ENCODE measurements at places on chromosomes 7 and 10.

- DNase-seq, result peak; percentile 81
These were observed 34.5 kb downstream of the PPIF start for GRCh38 chr10:79381804-79382221.

DNA sequence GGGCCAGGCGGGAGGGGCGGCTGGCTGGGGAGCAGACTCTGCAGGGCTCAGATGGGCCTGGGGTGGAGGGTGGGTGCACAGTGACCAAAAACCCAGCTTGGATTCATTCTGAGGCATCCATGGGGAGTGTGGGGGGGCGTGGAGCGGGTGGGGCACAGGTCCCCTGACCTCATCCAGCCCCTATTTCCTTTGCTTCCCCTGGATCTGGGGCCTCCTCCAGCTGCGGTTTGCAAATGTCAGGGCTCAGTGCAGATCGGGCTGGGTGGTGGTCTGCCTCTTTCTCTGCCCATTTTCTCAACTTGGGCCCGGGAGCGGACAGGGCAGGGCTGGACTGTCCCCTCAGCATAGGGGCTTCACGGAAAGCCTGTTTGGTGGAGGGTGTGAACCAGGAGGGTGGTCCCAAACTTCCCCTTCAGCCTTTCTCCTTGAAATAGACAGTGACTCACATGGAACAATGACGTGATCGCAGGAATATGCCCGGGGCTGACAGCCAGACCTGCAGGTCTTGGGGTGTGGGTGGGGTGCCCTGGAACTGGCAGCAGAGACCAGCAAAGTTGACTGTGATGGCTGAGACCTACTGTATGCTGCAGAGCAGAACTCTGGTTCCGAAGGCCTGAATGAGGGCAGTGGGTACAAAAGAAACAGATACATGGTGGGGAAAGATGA, 72.9 kb upstream of the PODXL start:
- DNase-seq, result no peak

GRCh38 chr7:126783613-126784012, 469.1 kb downstream of the GRM8 start:
- no peak for DNase-seq

DNA sequence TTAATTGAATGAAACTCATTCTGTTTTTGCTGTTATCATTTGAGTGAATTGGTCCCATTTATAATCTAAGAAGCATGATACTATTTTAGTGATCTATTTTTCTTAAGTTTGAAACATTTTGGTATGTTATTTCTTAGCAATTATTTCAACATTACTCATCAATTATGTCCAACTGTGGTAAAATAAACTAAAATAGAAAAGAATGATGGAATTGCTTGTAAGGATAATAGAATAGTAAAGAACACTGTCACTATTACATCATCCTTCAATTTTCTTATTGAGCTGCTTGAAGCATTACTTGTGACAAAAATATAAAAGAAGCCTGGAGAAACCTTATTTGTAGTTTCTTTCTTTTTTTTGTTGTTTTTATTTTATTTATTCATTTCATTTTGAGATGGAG, 42.4 kb downstream of the ZNF487 start:
- peak; percentile 20 for DNase-seq

- no peak for DNase-seq
These were observed 804.1 kb upstream of the IGFBP3 start for GRCh38 chr7:46725136-46725535.
